ENCODE measurements at places on chromosomes 4 and X.

DNA sequence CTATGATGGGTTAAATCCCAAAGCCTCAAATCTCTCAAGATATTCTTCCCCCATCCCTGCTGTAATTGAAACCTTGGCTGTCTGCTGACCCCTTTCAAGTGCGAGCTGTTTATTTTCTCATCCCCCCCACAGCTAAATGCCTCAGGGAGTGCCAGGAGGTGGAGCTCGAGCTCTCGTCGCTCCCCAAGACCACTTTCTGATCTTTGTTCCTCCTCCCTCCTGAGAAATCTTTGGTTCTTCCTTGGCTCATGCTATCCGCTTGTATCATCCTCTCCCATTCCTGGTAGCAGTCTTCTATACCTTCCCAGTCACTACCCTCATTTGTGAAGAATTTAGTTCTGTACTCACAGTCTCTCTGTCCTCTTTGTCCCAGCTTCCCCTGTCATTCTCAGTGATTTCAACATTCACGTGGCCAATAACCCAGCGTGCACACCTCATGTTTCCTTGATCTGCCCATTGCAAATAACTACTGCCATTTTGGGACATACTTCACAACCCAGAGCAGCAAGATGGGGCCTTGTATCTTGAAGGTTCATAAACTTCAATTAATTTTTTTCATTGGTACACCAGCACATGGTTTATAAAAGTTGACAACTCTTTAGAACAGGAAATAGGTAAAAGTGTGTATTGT lies 9.2 kb upstream of the SLC25A43 start:
- DNase-seq: no peak

GRCh38 chr4:148834804-148835631 lies 392.8 kb upstream of the NR3C2 start:
- DNase-seq: no peak

GRCh38 chrX:1190596-1191145 lies 21.8 kb downstream of the CRLF2 start:
- no peak for DNase-seq

- DNase-seq: no peak
Observed at GRCh38 chr4:18675586-18676525, 654.3 kb upstream of the LCORL start.

DNA sequence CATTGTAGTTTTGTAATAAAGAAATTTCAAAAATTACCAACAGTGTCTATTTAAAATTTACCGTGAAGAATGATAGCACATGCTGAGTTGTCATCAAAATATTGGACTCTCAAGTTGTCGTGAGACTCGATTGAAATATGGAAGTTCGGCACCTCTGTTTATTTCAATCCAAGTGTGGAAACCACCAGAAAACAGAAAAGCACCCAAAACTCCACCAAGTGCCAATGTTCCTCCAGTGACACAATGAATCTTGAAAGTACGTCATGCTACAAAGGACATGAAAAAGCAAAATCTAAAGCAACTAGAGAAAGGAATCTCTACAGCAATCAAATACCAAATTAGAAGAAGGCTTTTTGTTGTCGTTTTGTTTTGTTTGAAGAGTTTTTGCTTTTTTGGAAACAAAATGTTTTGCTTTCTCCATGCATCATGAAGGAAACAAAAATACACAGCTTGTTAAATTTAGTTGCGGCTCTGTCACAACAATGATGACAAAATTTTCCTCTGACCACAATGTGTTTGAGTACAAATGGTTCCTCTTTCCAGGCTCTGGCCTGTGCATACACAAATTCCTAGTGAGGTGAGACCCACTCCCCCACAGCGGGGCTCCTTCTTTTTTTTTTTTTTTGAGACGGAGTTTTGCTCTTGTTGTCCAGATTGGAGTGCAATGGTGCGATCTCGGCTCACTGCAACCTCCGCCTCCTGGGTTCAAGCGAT lies 9.6 kb upstream of the IL13RA1 start:
- DNase-seq: no peak

Measured in hippocampal formation (tissue), 2 donors.